Stimulated activated CD4-positive, alpha-beta T cell treated with anti-CD3 and anti-CD28 coated beads, Interleukin-12 subunit alpha, Interleukin-12 subunit beta, amount 100 ng/mL, for 48 hours (primary cell): ENCODE measurements at places on chromosomes 7 and 10.
A peak's percentile ranks its signal among the peaks of the same experiment; 100 is the strongest.

- no peak for DNase-seq
Observed at GRCh38 chr7:127254163-127254684, 1.5 kb upstream of the GRM8 start.

GRCh38 chr7:133570321-133570720 lies 317.4 kb downstream of the EXOC4 start:
- DNase-seq: no peak

DNA sequence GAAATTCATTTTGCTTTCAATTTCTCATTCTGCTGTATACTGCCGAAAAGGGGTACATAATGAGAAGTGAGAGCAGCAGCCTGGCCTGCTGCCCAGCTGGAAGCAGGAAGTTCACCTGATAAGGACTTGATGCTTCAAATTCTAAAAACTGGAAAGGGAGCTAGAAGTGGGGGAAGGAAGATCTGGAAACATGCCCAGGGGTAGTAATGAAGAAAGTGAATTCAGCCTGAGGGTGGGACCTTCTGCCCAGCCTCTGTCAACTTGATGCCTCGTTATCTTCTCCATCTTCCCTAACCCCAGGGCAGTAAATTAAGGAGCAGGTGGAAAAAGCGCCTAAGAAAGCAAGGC lies 69.4 kb downstream of the ARMH3 start:
- DNase-seq: no peak

- DNase-seq: no peak
Observed at GRCh38 chr10:60732198-60732806, 46.0 kb upstream of the CDK1 start.

DNA sequence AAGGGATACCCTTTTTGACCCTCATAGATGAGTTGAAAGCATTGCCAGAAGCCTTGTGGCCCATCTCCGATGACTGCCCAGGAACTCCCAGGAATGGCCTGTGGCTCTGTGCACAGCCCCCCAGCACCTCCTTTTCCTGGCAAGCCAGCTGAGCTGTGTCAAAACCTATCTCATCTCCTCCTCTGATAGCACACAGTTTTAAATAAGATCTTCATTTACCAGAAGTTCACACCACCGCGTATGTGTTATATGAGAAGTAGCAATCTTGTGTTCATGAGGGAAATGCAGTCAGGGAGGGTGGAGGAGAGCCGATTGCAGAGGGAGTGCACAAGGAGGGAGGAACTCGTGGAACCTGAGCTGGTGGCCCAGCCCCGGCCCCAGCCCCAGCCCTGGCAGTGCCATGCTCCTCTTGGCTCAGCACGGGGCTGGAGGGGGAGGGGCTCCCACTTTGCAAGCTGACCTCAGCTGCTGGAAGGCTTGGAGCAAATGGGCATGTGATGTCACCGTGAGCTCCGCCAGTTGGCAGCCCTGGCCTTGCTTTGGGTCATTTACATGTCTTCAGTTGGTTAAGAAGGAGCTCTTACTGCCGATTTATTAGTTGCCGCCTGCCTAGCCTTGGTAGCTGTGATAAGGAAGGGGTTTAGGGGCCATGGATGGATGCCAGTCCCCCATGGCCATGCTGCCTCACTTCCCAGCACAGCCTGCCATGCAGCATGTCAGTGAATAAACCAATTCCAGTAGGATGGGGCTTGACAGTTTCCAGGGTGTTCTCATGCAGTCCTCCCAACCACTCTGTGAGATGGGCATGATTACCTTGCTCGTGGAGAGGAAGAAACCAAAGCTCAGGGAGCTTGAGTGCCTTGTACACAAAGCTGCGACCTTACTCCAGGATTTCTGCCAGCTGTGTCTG lies 20.0 kb downstream of the UNC5B start:
- DNase-seq: no peak

GRCh38 chr7:18859318-18859717 lies 258.1 kb downstream of the TWIST1 start:
- no peak for DNase-seq

DNA sequence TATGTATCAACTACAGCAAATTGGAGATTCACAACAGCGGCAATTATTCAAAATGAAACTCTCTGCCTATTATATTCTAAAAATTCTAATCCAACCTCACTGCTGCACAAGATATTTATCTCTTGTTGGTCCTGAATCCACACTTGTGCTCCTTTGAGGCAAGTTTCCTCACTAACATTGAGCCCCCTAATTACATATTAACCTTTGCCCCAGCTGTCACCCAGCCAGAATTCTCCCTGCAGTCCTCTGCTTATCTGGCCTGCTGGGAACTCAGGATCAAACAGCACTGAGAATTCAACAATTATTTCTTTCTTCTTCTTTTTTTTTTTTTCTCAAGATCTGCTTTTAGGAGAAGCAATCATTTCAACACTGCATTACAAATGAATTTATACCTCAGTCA lies 21.5 kb upstream of the PLAC9 start:
- DNase-seq: no peak

GRCh38 chr7:127874951-127875608 lies 156.2 kb downstream of the LRRC4 start:
- no peak for DNase-seq

GRCh38 chr7:11221984-11222383 lies 248.3 kb downstream of the PHF14 start:
- DNase-seq: no peak

DNA sequence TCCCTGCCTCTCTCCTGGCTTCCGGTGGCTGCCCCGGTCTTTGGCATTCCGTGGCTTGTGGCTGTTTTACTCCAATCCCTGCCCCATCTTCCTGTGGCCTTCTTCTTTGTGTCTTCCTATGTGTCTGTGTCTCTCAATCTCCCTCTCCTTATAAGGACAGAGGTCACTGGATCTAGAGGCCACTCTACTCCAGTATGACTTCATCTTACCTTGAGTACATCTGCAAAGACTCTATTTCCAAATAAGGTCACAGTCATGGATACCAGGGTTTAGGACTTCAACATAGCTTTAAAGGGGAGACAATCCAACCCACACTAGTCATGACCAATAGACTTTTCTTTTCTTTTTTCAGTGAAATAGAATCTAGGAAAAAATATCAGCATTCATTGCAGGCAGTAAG lies 153.3 kb upstream of the INSYN2A start:
- DNase-seq: no peak

DNA sequence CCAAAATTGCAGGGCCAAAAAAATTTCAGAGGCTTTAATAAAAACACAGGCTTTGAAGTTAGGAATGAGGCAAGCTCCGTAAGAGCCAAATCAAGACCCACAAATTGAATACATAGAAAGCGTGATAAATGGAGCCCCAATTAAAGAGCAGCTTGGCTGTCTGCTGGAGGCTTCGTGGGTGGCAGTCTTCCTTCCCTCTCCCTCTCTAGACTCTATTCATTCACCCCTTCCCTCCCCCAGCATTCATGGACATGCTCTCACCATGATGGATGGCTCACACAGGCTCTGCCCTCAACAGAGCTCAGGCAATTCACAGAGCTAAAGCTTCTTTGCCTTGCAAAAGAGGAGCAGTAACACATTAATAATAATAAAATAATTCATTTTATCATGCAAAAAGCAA lies 214.1 kb downstream of the HERPUD2 start:
- DNase-seq: no peak

GRCh38 chr10:114694752-114695151 lies 36.7 kb upstream of the ABLIM1 start:
- peak; percentile 38 for DNase-seq

DNA sequence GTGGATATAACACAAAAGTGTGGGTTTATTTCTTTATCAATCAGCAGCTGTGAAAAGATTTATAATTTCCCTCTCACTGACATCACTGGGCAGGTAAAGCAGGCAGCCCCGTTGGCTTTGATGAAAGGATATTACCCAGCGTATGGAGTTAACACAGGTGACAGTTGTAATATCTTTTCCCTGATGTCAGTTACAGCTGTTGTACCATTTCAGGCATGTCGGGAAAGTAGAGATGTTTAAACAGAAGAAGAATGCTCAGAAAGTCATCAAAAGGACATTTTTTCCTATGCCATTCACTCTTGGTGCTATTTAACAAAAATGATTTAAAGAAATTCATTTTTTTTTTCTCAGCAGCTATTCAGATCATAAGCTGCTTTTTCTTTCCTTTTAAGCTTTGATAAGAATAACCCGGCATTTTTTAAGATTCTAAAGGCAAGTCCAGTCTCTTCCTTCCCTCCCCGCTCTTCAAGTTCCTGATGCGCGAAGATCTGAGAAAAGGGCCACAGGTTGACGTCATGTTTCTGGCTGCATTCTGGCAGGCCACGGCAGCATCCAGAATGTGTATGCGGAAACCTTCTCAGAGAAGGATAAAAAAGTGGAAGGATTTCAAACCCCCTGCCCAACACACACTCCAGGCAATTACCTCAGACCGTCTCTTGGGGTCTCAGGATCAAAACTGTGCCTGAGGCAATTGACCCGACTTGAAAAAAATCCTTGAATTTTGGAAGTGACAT lies 32.5 kb upstream of the ADAM12 start:
- DNase-seq: no peak

DNA sequence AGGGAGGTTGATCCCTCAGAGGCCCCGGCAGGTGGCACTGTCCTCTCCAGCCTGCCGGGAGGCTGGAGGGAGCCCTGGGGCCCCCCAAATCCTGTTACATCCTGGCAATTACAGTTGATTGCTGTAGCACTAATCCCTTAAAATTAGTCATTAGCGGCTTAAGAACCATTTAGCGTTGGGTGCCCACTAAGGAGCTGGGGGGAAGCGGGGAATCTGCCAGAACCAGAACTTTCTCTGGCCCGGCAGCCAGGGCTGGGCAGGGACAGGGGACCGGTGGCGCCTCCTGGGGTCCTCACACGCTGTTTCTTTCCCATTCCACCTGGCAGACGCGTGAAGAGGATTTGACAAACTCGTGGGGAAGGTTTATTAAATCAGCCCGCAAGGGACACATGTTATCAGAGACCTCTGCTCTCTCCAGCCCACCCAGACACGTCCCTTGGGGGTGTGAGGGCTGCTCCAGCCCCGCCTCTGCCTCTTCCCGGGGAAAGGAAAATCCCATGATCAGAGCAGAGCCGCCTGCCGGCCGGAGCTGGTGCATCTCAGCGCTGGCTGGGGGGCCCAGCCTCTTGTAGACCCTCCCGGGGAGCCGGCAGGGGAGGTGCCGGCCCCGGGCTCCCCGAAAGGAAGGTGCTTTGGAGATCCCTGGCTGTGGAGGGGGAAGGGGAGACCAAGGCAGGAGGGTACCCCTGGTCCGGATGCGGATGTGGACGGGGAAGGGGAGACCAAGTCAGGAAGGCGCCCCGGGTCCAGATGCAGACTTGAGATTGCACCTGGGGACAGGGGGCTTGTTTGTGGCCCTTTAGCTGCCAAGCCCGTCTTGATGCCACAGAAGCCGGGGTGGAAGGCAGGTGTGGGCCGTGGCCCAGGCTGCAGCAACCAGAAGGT lies 142.7 kb downstream of the ELFN1 start:
- DNase-seq: no peak

DNA sequence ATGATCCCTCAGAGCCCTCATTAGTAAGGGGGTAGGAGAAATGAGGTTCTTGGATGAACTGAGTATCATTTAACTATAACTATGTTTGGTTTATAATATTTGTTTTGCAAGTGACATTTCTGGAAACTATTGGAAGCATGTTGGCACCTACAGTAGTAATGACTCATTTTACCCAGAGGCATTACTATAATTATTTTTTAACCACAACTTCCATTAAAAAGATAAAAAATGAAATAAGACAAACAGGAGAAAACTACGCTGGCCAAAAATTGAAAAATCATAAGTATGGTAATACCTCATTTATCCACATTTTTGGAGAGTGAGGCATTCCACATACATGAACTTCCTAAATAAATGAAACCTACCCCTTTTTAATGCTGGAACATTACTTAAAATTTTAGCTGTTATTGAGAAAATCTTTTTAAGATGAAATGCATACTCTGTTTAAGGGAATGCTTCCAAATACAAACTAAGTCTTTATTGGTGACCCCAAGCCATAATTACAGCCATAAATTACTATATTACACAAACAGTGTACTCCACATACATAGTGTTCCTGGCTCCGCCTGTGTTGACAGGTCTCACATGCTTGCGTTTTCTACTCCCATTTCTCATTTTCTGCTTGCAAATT lies 84.6 kb upstream of the CAPZA2 start:
- DNase-seq: no peak

GRCh38 chr10:68861253-68861652 lies 33.9 kb downstream of the STOX1 start:
- no peak for DNase-seq

DNA sequence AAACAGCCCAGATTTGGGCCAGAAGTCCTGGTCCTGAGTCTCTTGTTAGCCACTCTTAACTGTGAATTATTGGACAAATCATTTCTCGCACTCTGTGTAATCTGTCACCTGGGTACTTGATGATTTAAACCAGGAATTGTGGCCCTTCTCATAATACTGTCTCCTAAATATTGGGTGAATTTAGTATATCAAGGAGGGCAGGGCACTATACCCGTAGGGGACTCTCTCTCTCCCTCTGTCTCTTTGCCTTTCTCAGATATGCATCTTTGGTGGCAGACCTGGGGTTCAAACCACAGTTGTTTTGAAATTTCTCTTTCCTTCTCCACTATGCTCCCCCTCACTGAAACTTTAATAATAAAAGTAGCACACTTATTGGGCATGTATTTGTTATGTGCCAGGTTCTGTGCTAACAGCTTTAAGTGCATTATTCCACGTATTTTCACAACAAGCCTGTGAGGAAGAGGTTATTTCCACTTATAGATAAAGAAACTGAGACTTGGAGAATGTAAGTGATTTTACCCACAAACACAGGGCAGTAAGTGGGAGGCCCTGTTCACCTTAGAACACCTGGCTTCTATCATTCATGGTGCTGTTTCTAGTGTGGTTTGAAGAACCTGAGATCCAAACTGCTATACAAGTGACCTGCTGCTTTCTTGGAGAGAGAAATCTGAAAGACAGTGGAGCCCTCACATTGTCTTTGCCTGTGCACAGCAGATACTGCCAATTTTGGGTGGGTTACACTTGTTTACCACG lies 11.8 kb downstream of the FAS start:
- DNase-seq: no peak

- DNase-seq: no peak
Observed at GRCh38 chr10:16996530-16996964, 133.1 kb downstream of the CUBN start.

DNA sequence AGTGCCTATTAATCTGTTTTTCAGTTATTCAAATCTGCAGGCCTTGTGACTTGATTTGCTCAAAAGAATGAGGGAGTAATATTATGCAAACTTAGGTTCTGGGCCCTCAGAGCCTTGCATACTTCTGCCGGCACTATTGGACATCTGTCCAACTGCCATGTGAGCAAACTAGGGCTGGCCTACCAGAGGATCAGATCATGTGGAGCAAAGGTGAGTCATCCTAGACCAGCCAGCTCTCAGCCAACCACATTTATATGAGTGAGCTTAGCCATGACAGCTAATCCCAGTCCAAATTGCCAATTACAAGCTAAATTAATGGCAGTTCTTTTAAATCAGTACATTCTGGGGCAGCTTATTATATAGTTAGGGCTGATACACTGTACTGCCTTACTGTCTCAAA lies 69.6 kb downstream of the SDHAF3 start:
- DNase-seq: no peak

GRCh38 chr7:98771519-98771918 lies 98.3 kb downstream of the TMEM130 start:
- no peak for DNase-seq

- no peak for DNase-seq
Observed at GRCh38 chr10:60082744-60083344, 176.5 kb upstream of the CCDC6 start.

- no peak for DNase-seq
Observed at GRCh38 chr10:2476812-2477553, 590.4 kb upstream of the PFKP start.
